Activated CD4-positive, alpha-beta T cell treated with anti-CD3 and anti-CD28 coated beads for 36 hours (primary cell): ENCODE measurements at places on chromosomes 3 and 15. TPM values are rescaled to one million over a fixed set of nuclear protein-coding genes. Genes with fewer than 3 reads are reported as not detected.

DNA sequence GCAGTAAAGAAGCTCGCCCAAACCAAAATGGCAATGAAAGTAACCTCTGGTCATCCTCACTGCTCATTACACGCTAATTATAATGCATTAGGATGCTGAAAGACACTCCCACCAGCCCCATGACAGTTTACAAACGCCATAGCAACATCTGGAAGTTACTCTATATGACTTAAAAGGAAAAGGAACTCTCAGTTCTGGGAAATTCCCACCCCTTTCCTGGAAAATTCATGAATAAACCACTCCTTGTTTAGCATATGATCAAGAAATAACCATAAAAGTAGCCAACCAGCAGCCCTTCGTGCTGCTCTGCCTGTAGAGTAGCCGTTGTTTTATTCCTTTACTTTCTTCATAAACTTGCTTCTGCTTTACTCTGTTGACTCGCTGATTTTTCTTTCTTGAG, 164.6 kb downstream of the SMAD6 start:
- H3K4me1 ChIP-seq, result no peaks in the 10 kb centered on the region
- no peak overlapping the region for H3K4me3 ChIP-seq
- H3K36me3 ChIP-seq, result no peaks in the 10 kb centered on the region
- H3K27ac ChIP-seq, result no peak overlapping the region
- peaks cover 30% of the 10 kb centered on the region for H3K27me3 ChIP-seq

The SPATA12 gene
- not detected for total RNA-seq

GRCh38 chr15:54660356-54660755, 536.4 kb downstream of the RSL24D1 start:
- no peak for DNase-seq
- H3K27me3 ChIP-seq, result no peaks in the 10 kb centered on the region
- no peak overlapping the region for H3K27ac ChIP-seq
- no peaks in the 10 kb centered on the region for H3K36me3 ChIP-seq
- no peaks in the 10 kb centered on the region for H3K4me1 ChIP-seq

DNA sequence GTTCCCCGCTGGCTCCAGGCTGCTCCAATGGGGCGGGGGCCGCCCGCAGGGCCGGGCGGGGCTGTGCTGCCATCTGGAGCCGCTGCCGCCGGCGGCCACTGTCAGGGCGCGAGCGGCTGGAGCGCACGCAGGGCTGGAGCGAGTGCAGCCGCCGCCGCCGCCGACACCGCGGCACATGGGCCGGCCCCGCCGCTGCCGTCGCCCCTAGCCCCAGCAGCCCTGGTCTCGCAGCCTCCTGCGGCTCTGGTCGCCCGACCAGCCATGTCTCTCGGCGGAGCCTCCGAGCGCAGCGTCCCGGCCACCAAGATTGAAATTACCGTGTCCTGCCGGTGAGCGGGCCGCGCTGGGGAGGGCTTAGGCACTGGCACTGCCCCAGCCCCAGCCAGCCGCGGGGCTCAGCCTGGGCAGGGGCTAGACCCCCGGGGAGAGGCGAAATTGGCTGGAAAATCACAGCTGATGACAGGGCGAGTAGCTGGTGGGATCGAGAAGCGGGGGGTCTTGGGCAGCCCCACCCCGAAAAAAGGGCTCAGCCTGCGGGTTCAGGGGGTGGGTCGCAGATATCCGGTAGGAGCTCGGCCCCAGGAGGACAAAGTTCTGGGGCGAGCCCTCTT, at the start of gene CPNE9:
Gene CPNE9 (plus strand): TSS at position 98 of the 611 bp plus-strand sequence. CDS start 164 bp downstream, at position 262.
- H3K4me3 ChIP-seq, result no peak within 1 kb of the TSS
- H3K36me3 ChIP-seq, result peaks cover 27% of the 10 kb centered on the region
- DNase-seq, result peak; percentile 16

The REC114 gene
- not detected for total RNA-seq

The GOLGA6L24 gene
- total RNA-seq, result not detected

DNA sequence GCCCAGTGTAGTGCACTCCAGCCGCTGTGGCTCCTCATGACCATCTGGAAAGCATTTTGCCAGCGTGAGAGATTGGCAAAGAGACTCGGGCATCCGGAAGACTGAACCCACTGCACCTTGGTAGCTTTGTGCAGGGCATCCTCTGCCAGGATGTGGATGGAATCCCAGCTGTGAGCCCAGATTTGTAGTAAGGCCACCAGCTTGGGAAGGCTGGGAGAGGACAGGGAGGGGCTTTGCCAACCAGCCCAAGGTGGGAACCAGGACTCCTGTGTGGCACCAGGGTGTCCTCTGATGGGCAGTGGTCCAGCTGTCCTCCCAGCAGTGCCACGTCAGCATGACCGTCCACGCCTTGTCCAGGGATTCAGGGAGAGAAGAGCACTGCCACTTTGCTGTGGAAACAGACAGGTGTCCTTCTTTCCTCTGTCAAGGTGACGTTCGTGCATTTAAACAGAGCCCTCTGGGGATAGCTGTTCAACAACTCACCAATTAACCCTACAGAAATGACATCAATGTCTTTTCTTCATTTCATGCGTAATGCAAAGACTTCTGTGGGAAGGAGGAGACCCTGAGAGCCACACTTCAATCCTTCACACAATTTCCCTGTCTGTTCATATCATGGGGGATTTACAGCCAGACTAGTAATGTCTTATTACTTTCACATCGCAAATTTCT, 19.1 kb downstream of the KLF15 start:
- peaks cover 4% of the 10 kb centered on the region for H3K27me3 ChIP-seq
- no peaks in the 10 kb centered on the region for H3K36me3 ChIP-seq
- no peaks in the 10 kb centered on the region for H3K4me1 ChIP-seq
- H3K27ac ChIP-seq, result no peak overlapping the region

DNA sequence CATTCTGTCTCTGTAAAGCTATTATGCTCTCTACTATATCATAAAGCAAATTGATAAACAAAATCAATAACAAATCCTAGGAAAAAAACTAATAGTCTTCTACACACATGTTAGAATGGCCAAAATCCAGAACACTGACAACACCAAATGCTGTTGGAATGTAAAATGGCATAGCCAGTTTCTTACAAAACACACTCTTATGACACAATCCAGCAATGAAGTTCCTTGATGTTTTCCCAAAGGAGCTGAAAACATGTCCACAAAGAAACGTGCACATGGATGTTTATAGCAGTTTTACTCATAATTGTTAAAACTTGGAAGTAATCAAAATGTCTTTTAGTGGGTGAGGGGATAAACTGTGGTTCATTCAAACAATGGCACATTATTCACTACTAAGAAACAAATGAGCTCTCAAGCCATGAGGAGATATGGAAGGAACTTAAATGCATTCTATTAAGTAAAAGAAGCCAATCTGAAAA, 32.7 kb downstream of the CADM2 start:
- no peak overlapping the region for H3K4me3 ChIP-seq
- no peaks in the 10 kb centered on the region for H3K27me3 ChIP-seq
- H3K27ac ChIP-seq, result no peak overlapping the region
- DNase-seq, result no peak

DNA sequence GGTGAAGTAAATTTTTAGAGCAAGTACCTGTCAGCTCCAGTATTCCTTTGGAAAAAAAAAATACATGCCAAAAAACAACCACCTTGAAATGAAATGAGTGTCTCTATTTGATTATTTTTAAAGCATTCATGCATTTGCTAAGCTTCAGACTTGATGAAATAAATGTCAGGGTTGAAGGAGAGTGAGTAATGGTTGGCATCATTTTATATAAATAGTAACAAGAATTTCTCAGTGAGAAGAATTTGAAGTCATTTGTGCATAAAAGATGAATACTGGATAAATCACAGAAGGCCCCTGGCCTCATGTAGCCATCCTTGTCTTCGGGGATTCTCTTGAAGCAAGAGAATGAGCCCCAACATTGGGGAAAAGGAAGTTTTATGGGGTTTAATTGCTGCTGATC, 318.4 kb downstream of the LPP start:
- H3K4me1 ChIP-seq, result no peaks in the 10 kb centered on the region
- DNase-seq, result no peak
- no peak overlapping the region for H3K4me3 ChIP-seq

- no peaks in the 10 kb centered on the region for H3K27me3 ChIP-seq
- H3K27ac ChIP-seq, result peak overlapping the region; percentile 47
- no peak for DNase-seq
- H3K4me1 ChIP-seq, result peaks cover 47% of the 10 kb centered on the region
- peak overlapping the region; percentile 38 for H3K4me3 ChIP-seq
- peaks cover 8% of the 10 kb centered on the region for H3K36me3 ChIP-seq
Measured at GRCh38 chr15:44738340-44738984, 2.1 kb downstream of the TRIM69 start.

DNA sequence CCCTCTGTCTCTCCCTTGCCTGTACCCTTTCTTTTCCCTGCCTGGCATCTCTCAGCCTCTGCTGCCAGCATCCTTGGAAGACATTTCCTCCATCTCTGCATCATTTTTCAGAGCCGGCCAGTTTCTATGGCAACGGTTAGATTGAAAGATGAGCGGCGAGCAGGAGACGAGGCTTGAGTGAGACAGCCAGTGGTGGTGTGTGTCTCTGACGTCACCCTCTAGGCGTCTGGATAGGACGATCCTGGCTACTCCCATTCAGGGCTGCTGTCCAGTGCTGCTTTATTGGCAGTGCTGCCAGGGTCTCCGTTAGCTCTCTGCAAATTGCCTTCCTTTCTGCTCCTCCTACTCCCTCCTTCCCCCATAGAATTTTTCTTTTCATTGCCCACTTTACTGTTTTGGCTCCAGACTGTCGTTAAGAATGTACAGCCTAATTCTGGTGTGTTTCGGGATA, 57.9 kb downstream of the TRAK1 start:
- H3K27me3 ChIP-seq, result no peaks in the 10 kb centered on the region
- H3K4me3 ChIP-seq, result no peak overlapping the region
- no peaks in the 10 kb centered on the region for H3K36me3 ChIP-seq
- H3K4me1 ChIP-seq, result peaks cover 9% of the 10 kb centered on the region
- DNase-seq, result no peak

DNA sequence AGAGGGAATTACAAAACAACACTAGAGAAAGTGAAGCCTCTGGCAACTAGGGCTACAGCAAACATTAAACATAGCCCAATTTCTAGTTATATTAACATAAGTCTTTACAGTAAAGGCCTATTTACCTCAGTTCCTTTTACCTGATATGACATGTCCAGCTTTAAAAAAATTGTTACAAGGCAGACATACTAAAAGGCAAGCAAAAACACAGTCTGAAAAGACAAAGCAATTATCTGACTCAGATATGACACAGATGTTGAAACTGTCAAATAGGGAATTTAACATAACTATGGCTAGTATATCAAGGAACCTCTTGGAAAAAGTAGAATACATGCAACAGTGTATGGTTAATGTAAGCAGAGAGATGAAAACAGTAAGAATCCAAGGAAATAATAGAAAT, 238.6 kb downstream of the RAP2B start:
- no peak overlapping the region for H3K27ac ChIP-seq
- peaks cover 2% of the 10 kb centered on the region for H3K36me3 ChIP-seq
- DNase-seq, result no peak
- H3K4me3 ChIP-seq, result no peak overlapping the region
- no peaks in the 10 kb centered on the region for H3K27me3 ChIP-seq

DNA sequence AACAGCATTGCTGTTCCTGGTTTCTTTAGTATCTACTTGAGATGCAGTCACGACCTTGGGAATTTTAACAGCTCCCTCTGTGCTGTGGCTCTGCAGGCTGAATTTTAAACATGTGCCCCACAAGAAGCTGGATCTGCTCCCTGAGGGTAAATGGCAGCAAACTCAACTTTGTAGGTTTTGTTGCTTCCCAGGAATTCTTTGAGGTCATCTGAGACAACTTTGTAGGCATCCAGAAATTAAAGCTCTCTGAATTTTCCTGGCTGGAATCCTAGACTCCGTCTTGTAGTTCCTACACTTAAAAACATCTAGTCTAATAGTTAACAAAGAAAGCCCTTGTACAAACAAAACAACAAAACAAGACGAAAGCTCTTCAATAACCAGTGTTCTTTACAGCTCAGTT, 366.3 kb downstream of the FEZF2 start:
- H3K27ac ChIP-seq, result no peak overlapping the region
- H3K36me3 ChIP-seq, result no peaks in the 10 kb centered on the region
- no peaks in the 10 kb centered on the region for H3K4me1 ChIP-seq
- H3K4me3 ChIP-seq, result no peak overlapping the region
- DNase-seq, result no peak

The NR1I2 gene
- 0.40 TPM for total RNA-seq

GRCh38 chr15:68199340-68199739, 5.8 kb downstream of the CALML4 start:
- peaks cover 9% of the 10 kb centered on the region for H3K36me3 ChIP-seq
- H3K27ac ChIP-seq, result no peak overlapping the region
- no peaks in the 10 kb centered on the region for H3K4me1 ChIP-seq
- H3K4me3 ChIP-seq, result no peak overlapping the region
- H3K27me3 ChIP-seq, result no peaks in the 10 kb centered on the region

DNA sequence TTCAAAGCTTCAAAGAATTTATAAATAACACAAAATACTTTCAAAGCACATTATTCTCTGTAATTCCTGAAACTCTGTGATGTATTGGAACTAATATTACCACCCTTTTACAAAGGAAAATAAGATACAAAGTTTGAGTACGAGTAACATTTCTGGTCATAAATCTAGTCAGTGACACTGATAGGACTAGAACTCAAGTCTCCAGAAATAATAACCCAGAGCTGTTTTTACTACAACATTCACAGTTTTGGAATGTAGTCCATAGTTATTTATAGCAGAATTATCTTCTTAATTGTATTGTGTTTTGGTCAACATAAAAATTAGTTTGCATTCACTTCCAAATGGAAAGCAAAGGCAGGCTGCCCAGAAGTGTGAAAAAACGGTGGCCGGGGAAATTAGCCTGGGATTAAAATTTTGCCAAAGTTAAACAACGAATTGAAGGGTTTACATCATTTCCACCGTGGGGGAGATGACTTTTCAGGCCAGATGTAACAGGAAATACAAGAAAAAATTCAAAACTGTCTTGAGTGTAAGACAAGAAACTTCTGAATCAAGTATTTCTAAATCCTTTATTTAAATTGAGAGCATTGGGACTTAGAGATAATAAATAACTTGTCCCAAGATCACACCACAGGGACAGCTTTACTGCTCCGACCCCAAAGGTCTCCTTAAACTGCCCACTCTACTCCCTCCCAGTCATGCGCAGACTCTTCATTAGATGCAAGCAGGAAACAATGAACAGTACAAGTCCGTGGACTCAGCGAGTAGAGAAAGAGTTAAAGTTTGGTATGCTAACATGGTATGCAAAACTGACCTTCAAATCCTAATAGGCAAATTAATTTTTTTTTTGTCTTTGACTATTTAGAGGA, 74.3 kb upstream of the VGLL4 start:
- H3K36me3 ChIP-seq, result no peaks in the 10 kb centered on the region
- H3K27ac ChIP-seq, result peak overlapping the region; percentile 31
- no peak for DNase-seq
- H3K4me3 ChIP-seq, result peak overlapping the region; percentile 91

GRCh38 chr3:24492971-24493551, 1.6 kb downstream of the THRB start:
- H3K4me1 ChIP-seq, result peaks cover 2% of the 10 kb centered on the region
- no peak overlapping the region for H3K27ac ChIP-seq
- no peaks in the 10 kb centered on the region for H3K36me3 ChIP-seq

The ZNF660 gene
- total RNA-seq, result 0.89 TPM
